ENCODE measurements at places on chromosomes 5 and 9.

DNA sequence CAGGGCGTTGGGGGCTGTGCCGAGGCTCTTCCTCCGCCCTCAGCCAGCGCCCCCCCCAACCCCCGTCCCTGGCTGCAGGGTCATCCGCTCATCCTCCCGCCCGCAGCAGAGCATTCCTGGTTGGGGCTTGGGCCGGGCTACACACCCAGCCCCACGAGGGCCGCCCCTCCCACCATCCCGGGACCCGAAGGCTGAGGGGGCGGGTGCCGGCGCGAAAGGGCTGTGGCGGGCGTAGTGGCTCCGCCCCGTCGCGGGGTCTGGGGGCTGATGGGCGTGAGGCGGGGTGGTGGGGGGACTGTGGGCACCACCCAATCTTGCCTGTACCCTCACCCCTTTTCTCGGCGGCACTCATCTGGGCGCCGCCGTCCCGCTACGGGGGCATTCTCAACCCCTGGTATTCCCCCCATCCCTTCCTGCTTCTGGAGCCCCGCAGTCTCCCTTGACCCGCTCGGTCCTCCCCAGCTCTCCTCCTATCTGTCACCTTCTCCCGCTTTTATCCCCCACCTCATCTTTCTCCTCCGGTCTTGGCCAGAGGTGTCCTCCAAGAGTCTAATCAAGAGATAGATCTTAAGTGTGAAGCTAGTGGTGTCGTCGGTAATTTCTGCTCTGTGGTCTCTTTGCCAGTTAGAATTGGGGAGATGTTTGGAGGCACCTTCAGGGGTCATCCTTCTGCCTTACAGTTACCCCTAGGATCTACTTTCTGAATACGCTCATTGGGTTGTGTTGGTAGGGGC, 1.6 kb downstream of the FER start:
- DNase-seq: no peak

- DNase-seq: no peak
Measured at GRCh38 chr5:67170767-67171166, 25.8 kb downstream of the CD180 start.

DNA sequence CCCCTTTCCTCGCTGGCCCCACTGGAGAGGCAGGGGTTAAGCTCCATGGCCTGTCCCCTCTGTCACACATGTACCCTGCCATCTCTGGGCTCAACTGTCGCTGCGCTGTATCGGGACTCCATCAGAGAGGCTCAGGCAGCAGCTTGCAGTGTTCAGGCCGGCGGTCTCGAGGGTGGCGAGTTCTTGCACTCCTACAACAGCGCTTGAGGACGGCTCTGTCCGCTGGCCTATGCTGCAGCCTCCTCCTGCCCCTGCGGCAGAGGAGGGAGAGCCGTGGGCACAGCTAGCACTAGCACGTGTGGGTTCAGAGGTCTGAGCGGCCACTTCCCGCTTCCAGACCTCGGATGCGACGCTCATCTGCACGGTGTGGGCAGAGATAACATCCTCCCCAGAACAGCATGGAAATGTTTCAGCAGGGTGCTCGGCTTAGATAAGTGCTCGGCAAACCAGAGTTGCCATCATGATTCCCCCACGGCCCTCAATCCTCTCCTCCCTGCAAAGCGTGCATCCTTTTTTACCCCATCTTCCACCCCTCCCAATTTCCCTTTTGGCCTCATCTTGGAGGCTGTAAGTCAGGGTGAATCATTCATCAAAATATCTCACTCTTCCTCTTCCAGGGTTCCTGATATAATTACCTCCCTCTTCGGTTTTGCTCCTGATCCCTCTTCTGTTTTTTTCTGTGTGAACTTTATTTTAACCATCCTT, 41.9 kb upstream of the FUBP3 start:
- no peak for DNase-seq

DNA sequence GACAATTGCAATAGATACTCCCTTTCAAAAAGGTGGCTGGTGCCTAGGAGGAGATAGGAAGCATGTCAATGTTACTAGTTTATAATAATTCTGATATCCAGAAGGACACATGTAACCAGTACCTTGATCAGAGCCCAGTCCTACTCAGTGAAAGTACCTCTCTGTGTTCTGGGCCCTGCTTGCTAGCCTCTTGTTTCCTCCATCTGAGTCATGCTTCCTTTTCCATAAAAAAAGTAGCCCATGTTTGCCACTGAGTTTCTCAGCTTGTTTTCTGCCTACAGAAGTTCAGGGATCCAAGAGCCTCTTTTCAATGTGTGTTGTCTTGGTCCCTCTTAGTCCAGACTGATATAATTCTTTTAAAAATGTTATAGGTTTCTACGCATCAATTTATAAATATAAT, 149.0 kb downstream of the SSBP2 start:
- DNase-seq: no peak

All from DMS153 (cell line).